ENCODE measurements at places on chromosomes 1 and 21.

DNA sequence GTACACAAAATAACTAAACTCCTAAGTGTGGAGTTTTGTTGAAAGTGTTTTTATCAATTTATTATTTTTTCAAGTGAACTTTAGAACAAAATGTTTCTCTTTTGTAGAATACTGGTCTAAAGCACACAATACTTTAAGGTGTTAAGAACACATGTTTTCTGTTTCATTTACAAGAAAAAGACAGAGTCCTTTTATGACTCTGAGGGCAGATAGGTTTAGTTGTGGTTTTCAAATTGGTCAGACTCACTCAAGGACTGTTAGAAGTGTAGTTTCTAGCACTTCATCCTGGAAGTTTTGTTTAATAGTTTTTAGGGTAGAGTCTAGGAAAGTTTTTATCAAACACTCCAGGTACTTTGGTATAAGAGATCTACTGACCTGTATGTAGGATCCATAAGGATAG lies 376.5 kb downstream of the LRRIQ3 start:
- DNase-seq, result no peak

- no peak for DNase-seq
Measured at GRCh38 chr1:232835166-232835565, 29.9 kb downstream of the MAP10 start.

DNA sequence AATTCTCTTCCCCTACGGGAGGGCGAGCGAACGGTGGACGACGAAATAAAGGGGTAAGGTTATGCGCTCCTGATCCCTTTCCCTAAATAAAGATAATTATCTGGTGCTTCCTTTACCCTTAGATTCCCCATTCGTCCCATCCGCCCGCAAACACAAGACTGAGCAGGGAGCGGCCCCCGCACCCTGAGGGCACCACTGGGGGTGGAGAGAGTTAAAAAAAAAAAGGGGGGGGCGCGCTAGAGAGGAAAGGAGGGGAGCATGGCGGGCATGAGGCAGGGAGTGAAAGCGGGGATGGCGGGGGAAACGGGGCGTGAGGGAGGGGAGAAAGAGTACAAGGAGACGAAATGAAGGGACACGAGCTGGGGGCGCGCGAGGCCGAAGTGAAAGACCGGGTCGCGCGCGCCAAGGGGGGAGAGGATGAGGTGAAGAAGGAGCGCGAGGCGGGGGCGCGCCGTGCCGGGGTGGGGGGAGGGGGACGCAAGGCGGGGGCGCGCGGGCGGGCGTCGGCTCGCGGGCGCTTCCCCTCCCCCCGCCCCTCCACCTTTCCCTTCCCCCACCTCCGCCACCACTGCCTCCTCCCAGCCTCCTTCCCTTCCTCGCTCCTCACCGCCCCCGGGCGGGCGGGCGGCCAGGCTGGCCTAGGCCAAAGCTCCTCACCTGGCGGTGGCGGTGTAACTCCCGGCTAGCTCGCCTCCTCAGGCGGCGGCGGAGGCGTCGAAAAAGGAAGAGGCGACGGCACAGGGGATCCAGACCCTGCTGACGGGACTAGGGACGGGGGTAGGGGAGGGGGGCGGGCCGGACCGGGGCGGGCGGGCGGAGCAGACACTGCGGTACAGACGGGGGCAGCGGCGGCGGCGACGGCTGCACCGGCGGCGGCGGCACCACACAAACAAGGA lies 448 bp downstream of the GATAD2B start:
- DNase-seq, result peak; percentile 69

DNA sequence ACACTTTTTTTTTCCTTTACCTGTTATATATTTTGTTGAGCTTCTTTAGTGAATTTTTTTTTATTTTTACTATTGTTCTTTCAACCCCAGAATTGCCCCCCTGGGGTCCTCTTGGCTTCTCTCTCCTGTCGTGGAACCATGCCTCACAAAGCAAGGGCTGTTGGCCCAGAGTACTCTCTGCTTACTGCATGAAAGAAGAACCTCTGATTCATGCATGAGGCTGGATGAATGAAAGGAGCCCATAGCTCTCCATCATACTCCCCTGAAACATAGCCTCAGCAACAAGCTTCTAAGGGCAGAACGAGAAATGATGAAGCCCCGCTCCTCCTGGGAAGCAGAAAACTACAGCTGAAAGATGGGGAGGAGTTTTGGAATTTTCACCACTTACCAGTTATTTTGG lies 1441.0 kb downstream of the BRINP3 start:
- DNase-seq, result no peak

DNA sequence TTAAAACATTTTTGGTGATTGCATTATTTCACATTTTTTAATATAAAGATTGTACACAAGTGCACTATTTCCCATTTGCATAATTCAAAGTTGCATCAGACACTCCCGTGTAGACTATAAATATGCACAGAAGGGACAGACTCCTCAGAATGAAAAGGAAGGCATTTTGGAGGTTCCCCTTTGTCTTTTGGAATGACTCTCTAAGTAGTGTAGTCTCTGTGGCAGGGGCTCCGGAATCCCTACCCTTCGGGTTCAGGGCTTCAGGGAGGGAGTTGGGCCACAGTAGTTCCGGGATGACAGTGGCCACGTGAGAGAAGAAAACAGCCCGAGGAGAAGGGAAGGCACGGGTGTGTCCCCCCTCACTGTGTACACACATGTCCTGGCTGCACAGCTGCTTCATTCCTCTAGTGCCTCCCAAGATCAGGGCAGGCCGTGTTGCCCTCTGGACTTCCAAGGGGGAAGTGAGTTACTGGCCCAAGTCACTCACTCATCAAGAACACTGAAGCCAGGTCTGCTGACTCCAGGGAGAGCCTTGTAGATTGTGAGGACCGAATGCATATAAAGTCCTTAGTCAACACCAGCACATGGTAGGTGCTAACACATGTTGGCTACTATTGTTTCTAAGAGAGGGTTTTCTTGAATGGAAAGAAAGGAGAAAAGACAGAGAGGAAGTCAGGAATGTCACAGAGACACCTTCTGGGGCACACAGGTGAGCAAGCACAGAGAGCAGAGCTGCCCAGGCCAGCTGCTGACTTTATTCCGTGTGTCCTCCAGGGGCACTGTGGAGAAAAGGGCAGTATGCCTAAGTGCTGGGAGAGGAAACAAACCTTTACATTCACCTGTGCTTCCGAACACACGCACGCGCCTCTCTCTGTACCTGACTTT lies 39.8 kb downstream of the LHX4 start:
- DNase-seq, result no peak

DNA sequence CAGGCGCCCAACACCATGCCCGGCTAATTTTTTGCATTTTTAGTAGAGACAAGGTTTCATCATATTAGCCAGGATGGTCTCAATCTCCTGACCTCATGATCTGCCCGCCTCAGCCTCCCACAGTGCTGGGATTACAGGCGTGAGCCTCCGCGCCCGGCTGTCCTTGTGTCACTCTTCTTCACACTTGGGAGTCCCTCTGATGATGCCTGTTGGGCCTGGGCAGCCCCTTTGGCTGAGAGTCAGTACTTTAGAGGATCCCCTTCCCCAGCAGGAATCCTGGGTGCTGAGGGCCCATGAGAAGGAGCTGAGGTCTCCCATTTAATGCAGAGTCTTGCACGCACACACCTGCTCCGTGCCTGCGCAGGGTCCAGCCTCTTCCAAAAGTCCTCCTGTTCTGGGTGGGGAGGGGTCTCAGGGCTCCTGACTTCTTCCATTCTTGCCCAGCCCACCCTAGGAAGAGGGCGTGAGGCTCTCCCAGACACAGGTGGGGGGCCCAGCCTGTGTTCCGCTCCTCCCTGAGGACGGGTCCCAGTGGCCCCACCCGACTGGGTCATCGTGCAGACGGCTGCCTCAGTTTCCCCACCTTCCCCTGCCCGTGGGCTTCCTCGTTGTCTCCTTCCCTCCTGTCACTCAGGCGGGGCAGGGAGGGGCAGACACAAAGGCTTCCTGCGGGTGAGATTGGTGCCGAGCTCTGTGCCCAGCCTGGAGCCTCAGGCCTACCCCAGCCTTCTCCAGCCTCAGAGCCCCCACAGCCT lies 3.9 kb downstream of the TTLL10 start:
- DNase-seq, result no peak
